OCI-LY7 (cell line): ENCODE measurements at places on chromosomes 6 and 20. TPM values are rescaled to one million over a fixed set of nuclear protein-coding genes. Genes with fewer than 3 reads are reported as not detected.

The ELOVL2 gene
- not detected in 2 replicates for total RNA-seq

The C2 gene
- total RNA-seq: 4.4 and 8.7 TPM in 2 replicates

The KAT14 gene
- total RNA-seq: 18.8 and 19.6 TPM in 2 replicates

DNA sequence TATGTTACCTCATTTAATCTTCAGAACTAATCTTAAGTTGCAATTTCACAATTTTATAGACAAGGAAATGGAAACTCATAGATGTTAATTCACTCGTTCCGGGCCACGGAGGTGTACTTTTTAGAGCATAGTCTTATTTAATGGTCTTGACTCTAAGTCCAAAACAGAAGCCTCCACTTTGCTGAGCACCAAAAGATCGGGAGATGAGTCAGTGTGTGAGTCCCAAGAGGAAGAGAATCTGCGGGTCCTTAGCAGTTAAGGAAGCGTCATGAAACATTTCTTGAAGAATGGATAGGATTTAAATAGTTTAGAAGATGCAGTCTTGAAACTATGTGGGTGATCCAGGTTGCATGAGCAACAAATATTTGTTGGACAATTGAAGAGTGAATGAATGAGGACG, 231.8 kb upstream of the QKI start:
- DNase-seq: no peak

DNA sequence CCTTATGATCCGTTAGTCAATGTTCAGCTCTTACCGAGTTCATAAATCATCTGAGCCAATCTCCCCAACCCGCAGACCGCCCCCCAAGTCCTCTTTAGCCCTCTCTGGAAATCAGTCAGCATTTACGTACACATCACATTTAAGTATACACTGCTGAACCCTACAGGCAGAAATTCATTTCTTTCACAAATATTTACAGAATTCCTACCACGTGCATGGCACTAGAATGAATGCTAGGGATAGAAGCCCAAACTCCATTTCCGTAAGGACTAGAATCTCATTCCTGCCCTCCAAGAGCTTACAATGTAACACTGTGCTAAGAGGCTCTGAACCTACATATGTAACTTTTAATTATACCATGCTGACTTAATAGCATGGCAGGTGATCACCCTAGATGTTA, 1.8 kb downstream of the OSER1 start:
- DNase-seq: no peak
